ENCODE measurements at places on chromosomes 12 and 14. TPM values are rescaled to one million over a fixed set of nuclear protein-coding genes. Genes with fewer than 3 reads are reported as not detected.

DNA sequence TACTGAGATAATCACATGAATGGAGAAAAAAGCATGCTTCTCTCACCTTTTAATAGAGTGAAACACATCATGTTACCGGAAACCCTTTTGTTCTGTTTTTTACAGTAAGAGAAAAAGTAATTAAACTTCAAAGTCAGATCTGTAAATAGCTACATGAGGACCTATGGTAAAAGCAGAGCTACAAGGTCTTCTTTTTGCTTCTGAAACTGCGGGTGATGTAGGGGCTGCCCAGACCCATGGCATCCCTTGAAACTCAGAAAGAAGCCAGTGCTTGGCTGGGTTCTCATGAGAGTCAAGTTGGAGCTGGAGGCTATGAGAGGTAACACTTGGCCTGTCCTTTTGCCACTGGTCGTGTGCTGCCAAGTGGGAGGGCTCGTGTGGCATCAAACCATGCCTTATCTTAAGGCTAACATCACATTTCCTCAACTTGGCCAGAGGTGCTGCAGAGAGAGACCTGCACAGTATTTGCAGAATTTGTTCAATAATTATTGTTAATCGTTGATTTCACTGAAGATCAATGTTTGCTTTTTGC is 47.6 kb downstream of the EML1 start:
- DNase-seq: no peak

- no peak for DNase-seq
Measured at GRCh38 chr14:30803185-30803584, 71.2 kb upstream of the COCH start.

DNA sequence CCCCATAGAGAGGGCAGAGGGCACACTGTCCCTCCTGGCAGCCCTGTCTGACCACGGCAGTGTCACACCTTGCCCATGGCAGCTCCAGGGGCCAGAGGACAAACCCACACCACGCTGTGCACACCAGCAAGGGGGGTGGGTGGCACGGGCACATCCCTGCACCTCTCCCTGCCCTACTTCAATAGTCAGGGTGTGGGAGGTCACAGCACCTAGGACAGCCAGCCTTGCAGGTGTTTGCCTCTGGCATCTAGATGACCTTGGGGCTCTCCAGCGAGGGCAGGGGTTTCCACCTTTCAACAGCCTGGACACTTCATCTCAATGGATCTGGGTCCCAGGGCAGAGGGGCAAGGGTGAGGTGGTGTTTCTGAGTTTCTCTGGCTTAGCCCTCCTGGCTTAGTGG is 69.2 kb downstream of the LGMN start:
- no peak for DNase-seq

DNA sequence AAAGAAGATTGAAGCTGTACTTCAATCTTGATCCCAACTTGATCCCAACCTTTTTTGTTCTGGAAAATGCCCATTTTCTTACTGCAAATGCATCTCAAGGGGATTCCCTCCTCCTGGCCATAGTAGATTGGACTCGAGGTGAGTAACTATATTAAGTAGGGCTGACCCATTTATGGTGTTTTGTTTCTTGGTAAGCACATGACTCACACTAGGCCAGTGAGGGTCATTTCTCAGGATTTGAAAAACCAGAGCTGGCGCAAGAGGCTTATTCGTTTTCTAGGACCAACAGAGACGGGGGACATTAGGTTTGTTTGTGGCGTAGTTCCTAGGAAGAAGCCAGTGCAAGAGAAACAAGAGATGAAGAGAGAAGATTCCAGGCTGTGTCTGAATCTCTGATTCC is 51.4 kb downstream of the MRPL42 start:
- no peak for DNase-seq

SPRYD4 gene
- 2.3 TPM for total RNA-seq

DNA sequence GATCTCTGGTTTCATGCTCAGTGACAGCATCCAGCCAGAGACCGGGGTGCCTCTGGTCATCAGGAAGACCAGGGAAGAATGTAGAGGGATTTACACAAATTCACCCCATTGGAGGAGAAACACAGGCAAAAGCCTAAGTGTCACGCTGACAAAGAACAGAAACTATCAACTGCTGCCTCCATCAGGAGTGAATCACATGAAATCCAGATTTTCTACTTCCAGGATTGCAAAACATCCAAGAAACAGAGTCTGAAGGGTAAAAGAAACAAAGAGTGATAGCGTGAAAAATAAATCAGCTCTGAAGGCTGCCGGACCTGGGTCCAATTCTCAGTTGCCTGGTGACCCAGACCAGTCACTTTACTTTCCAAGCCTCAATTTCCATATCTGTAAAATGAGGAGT is 136.1 kb upstream of the MAP1LC3B2 start:
- no peak for DNase-seq

AKAP5 gene
- total RNA-seq: 3.1 TPM

- no peak for DNase-seq
Measured at GRCh38 chr14:34175574-34175973, 224.7 kb upstream of the EGLN3 start.

DNA sequence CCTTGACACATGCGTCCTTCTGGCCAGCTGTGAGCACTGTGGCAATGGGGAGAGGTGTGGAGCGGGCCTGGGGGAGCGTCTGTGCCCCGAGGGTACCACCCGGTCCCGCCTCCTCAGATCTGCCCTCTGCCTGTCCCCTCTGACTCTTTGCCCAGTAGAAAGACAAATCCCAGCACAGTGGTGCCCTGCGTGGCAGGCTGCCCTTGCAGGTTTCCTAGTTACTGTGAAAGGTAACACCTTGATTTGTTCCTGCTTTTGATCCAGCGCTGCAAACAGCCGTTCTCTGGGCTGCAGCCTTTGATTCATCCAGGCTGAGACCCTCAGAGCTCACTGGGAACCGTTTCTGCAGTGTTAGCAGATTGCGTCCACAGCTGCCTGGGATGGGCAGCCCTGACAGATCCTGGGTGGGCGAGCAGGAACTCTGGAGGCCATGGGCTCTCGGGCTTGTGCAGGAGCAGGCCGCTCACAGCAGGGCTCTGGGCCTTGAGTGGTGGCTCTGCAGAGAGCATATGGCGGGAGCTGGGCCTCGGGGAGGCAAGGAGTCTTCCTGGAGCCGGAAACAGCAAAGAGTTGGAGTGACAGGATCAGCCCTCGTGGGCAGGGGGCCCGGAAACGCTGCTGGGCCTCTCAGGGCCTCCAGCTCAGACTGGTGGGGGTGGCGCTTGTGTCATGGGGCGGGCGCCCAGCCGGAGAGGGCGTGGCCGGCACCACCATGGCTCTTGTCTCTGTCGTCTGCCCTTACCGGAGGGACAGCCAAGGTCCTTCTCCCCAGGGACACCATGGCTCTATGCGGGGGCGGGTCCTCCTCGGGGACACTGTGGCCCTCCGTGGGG is 16.6 kb downstream of the FBRSL1 start:
- DNase-seq: peak; percentile 94

DNA sequence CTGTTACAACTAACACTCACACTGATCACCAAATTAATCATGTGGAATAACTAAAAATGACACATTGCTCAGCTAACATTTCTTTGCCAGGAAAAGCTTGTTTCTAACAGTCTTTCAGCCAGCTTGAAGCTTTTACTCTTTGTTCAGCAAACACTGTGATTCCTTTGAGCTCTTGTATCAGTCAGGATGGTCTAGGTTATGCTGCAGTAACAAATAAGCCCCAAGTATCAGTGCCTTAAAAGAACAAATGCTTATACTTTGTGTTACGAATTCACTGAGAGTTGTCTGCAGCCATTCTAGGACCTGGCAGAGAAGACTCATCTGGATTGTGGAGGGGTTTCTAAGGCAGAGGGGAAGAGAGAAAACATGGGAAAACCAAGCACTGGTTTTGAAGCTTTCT is 47.6 kb upstream of the PIWIL1 start:
- no peak for DNase-seq

DNA sequence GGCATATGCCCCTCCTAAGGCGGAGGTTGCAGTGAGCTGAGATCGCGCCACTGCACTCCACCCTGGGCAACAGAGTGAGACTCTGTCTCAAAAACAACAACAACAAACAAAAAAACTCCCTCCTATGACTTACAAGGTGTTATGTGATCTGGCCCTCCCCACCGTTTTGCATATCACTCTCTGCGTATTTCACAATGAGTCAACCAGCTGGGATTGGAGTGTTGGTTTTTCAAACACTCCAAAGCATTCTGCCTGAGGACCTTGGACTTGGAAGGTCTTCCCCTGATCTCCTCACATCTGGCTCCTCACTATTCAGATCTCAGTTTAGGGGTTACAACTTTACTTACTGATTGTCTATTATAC is 14.0 kb downstream of the MANSC1 start:
- no peak for DNase-seq

SLC6A13 gene
- not detected for total RNA-seq

ZC2HC1C gene
- 2.3 TPM for total RNA-seq

BMP4 gene
- total RNA-seq: 9.3 TPM

GRCh38 chr12:77019920-77020319 is 45.4 kb downstream of the E2F7 start:
- no peak for DNase-seq

GRCh38 chr12:72025524-72025923 is 86.9 kb downstream of the TPH2 start:
- DNase-seq: no peak

TEAD4 gene
- total RNA-seq: 35.3 TPM

DNA sequence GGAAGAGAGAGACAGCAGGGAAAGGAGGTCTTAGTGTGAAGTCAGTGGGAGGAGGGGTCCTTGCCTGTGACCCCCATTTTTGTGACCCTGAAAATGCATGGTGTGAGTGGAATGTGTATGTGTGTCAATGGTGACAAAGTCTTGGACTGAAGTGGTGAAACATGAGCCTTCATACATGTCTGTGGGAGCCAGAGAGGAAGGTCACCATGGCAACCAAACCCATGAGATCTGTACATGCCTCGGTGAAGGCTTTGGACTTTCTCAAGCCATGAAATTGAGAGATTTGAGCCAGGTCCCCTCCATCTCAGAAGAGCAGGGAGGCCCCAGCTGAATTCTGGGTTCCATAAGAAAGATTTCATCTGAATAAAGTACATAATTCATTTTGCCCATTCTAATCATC is 108.7 kb downstream of the TTC8 start:
- no peak for DNase-seq

DNA sequence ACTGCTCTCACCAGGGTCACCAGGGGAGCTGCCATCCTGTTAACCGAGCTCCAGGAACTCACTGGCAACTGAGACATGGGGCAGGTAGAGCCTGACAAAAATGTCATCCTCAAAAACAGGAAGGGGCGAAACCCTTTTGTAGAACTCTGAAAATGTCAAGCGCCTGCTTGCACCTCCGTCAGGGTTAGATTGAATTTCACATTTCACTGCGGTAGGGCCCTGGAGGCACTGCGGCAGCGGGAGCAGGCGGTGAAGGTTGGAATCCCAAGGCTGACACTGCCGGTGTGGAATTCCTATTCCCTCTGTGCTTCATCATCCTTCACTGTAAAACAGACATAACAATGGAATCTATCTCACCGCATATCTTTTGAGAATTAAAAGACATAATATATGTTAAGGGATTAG is 142.8 kb upstream of the TMCC3 start:
- DNase-seq: no peak

DNA sequence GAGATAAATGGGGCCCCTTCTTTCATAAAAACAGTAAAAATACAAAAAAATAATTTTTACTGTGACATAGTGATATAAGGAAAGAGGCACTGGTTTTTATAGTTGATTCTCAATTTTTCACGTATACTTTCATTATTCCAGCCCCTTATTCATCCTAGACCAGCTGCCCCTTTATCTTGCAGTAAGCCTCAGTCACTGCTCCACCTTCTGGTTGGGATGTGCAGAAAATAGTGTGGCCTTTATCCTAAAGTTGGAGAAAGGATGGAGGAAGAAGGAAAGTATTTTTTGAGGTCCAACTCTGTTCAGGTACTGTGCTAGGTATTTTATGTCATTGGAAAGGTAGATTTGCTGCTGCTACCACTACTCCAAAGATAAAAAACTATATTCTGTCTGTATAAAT is 172.7 kb downstream of the ANO6 start:
- DNase-seq: no peak
